ENCODE measurements at places on chromosomes 12 and 14.

- DNase-seq, result no peak
Observed at GRCh38 chr12:118034429-118035189, 18.1 kb downstream of the RFC5 start.

- DNase-seq, result no peak
Observed at GRCh38 chr12:67649261-67649569, 670 bp downstream of the DYRK2 start.

- DNase-seq, result no peak
Observed at GRCh38 chr14:89296281-89296745, 120.7 kb downstream of the FOXN3 start.

DNA sequence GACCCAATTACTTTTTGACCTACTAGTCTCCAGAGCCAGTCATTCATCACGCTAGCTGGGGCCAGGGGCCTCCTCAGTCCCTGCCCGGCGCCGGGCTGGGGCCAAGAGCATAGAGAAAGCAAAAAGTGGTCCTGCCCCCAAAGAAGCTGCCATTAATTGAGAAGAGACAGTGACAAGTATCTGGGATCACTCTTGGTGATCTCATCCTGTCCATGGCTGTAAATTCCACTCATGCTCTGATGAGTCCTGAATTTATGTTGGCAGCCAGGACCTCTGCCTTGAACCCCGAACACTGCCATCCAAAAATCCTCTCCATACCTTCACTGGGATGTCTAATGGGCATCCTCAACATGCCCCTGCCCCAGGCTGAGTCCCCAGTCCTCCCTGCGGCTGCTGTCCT is 34.4 kb upstream of the DLK1 start:
- no peak for DNase-seq

DNA sequence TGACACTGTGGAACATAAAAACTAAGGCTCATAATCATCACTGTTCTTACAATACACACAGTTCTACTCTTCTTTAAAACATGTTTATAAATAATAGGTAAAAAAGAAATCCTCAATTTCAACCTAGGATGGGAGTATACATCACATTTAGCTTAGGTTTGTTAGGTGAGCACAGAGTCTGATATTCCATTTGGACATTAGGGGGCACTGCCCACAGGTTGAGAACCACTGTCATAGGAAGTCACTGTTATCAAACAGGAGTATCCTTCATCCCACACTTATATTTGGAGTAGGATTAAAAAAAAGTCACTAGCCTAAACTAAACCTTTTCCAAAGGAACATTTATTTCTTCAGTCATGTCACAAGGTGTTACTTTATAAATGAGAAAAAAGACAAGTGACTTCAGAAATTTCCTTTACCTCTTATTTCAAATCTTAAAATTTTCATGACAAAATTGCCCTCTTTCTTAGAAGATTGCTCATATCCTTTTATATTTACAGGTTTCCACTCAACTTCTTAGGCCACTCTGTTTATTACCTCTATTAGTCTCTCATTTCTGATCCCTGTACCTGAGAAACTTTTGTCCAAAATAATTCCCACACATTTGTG is 240.6 kb downstream of the CPNE8 start:
- DNase-seq, result no peak

- no peak for DNase-seq
Observed at GRCh38 chr14:100726550-100727085, at the start of gene DLK1. TSS of gene DLK1 (plus strand) at chr14:100726892. CDS start at chr14:100727069, 177 bp downstream.
